EL (cell line): ENCODE measurements at places on chromosomes 7 and 10.

- DNase-seq: no peak
These were observed 12.4 kb downstream of the CTBP2 start for GRCh38 chr10:125147971-125148439.

DNA sequence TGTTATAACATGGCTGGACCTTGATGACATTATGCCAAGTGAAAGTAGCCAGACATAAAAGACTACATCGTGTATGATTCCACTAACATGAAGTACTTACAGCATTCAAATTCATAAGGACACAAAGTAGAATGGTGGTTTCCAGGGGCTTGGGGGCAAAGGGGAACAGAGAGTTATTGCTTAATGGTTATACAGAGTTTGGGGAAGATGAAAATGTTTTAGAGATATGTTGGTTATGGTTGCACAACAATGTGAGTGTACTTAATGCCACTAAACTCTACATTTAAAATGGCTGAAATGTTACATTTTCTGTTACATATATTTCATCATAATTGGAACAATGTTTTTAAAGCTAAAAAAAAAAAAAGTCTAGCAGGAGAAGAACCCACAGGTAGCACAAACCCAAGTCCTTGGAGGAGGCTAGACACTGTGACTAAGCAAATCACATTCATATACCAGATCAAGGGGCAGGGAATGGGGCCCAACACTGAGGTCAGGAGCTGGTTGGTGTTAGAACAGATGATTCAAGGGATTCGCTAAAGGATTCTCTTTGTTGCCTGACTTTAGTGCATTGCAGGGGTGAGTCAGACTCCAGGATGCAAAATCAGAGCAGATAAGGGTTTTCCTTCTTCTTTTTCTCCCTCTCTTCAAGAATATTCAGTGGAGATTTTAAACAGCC is 25.1 kb upstream of the AOAH start:
- DNase-seq: no peak

DNA sequence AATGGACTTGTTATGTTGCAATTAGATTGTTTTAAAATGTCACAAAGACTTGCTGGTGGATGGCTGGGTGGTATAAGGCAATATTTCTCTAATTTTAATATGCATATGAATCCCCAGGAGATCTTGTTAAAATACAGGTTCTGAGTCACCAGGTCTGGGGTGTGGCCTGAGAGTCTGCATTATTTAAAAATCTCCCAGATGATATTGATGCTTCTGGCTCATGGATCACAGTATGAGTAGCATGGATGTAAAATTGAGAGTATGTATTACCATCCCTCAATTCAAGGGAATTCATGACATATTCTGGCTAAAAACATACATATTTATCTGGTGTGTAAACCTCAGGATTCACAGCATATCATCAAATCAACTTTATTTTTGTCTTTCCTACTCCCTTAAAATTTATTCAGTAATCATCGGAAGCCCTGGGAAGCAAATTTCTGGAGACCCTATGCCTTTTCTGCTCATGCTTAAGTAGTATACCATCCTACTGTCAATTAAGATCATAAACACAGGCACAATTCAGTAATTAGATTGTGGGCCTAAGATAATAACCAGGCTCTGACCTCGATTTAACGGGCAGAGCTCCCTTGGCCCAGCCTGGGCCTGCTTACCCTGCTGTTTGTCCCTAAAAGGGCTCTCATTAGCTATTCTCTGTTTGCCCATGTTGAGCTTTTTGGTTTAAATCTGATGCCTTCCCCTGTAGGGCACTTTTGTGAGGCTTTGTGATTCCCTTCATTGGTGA is 29.6 kb upstream of the ICA1 start:
- no peak for DNase-seq

DNA sequence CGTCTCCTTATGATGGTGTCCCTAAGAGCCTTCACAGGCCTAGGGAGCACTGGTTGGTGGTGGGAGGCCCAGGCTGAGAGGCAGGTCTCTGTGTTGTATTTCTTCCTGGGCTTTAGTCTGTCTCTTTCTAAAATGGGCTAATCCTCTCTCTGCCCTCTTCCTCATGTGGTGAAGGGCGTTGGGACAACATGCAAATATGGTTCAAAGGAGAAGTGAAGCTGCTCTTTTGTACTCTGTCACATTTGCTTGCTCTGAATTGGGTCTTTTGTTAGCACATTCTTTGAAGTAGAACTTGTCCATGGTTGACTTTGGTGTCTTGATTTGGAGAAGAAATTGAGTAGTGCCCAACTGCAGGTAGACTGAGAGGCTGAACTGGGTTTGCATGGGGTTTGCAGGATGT is 814 bp downstream of the HK1 start:
- no peak for DNase-seq

DNA sequence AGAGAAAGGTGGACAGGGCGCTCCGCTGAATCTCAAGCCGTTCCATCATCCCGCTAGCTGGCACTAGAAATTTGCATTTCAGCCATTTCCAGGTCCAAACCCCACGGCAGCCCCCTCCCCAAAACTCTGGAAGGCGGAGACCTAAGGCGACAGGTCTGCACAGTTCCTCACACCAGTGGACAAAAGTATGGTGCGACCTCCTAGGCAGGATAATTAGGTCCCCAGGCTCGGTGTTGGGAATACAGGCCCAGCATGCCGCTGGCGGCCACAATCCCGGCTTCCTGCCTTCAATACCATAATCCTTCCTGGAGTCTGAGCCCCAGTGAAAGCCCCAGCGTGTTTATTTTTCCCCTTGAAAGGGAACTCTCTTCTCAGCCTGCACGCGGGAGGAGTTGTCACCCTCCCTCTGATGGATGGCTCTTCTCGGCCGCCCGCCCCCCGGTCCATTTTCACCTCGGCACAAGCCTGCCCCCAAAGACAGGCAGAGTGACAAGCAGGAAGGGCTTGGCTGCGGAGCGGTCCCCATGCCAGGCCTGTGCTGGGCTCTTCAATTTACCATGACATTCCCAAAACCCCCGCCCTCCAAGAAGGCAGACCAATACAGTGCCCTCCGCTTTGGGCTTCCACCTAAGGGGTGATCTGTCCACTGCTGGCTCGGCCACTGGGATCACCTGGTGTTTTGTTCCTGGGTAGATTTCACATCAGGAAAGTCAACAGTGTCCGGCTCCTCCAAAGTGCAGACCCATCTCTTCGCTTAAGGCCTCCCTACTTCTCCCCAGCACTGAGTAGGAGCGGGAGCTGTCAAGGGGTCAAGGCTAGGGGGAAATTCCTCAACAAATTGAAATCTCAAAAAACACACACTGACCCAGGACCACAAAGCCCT is 2.2 kb downstream of the FGFR2 start:
- no peak for DNase-seq

GRCh38 chr7:37327288-37327687 is 121.4 kb downstream of the ELMO1 start:
- DNase-seq: no peak

GRCh38 chr10:97765201-97765600 is 6.6 kb downstream of the SFRP5 start:
- no peak for DNase-seq

DNA sequence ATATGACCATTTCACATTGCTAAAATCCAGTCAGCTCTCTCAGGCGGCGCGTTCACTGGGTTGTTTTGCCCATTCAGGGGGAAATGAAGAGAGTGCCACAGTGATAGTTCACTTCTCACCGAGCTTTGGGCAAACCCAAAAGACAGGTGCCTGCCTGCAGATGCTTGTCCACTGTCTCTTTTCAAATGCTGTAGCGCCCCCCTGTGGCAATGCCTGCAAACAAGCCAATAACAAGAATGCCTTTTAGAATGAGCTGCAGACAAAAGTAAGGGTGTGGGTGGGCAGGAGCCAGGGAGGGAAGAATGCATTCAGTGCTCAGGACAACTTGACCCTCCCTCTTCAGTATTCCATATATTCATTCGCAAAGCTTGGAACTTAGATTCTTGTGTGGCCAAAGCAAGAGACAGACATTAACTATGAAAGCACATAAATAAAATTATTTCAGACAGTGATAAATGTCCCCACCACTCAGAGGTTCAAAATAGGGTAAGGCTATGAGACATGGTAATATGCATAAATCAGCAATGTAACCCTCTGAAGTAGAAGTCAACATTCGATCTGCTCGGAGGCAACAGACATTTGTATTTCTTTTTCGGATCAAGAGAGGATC is 86.9 kb downstream of the JAZF1 start:
- peak; percentile 80 for DNase-seq

DNA sequence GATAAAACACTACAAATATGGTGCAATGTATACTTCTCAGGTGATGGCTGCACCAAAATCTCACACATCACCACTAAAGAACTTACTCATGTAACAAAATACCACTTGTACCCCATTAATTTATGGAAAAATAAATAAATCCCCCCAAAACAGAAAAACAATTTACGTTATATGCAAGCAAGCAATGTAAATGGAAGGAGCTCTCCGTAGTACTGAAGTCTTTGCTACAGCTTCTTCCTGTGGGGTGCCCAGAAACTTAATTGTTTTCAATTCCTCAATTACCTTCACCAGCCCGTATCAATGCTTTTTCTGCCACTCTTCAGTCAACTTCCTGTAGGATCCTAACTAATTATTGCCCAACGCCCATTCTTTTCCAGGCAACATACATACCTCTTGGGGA is 138.1 kb downstream of the RELN start:
- peak; percentile 10 for DNase-seq

DNA sequence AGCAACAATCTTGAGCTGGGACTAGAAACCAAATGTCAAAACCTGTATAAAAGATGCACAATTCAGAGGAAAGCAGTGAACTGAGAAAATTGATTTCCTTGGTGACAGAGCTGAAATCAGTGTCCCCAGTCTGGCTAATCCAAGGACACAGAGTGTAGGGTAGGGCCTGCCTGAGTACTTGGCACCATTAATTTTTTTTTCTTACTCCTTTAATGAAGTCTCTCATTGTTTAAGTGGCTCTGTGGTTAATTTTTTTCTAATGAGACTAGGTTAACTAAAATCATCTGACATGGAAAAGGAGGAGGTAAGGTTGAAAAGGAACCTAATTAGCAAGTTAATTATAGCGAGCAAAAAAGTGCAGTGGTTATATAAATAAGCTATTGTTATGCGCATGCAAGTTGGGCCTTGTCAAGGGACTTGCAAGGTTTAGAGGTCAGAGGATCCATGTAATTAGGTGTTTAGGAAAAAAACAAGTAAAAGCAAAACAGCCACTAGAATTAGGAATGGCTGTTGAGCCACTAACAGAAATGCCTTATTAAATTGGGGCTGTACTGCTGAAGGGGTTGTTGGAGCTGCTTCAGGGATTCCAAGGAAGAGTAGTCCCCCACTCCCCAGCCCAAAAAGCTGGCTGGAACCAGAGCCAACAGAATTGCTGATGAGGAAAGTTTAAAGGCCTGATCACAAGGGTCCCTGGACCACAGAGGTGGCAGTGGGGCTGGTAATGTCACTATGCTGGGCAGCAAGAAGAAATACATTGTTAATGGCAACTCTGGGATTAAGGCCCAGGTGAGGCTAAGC is 58.9 kb upstream of the STRIP2 start:
- DNase-seq: no peak

GRCh38 chr10:102796407-102797176 is 40.6 kb downstream of the CYP17A1 start:
- DNase-seq: peak; percentile 47

DNA sequence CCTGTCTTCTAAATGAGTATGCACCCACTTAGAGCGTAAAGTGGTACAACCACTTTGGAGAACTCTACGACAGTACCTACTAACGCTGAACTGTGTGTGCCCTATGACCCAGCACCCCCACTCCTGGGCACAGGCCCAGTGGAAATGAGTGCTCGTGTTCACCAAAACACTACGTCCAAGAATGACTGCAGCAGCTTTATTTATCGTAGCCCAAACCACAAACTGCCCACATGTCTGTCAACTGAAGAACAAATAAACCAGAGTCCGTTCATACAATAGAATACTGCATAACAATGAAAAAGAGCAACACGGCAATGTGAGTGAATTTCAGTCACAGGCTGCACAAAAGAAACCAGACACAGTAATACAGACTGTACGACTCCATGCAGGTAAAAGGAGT is 35.4 kb downstream of the TLL2 start:
- DNase-seq: no peak

- DNase-seq: no peak
These were observed 35.4 kb upstream of the KNDC1 start for GRCh38 chr10:133124357-133125211.

GRCh38 chr7:94330269-94331020 is 64.2 kb upstream of the COL1A2 start:
- no peak for DNase-seq

GRCh38 chr10:44263771-44264170 is 121.1 kb downstream of the CXCL12 start:
- no peak for DNase-seq

GRCh38 chr7:50798126-50798525 is 15.4 kb upstream of the GRB10 start:
- no peak for DNase-seq

DNA sequence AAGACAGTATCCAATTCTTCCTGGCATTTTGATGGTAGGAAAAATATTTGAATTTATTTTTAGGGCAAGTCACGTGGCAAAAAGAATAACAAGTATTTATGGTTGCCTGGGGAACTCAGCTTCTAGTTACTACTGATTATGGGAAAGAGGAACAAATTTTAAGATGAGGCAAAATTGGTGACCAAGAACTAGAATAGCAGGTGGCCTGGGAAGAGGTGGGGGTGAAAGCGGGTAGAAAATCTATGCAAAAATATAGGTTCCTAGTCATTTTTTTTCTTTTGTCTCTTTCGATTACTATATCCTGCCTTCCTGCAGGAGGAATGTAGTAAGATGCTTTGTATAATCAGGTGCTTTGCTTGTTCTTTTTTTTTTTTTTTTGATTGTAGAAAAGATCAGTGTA is 27.8 kb downstream of the ENTPD1 start:
- DNase-seq: no peak

DNA sequence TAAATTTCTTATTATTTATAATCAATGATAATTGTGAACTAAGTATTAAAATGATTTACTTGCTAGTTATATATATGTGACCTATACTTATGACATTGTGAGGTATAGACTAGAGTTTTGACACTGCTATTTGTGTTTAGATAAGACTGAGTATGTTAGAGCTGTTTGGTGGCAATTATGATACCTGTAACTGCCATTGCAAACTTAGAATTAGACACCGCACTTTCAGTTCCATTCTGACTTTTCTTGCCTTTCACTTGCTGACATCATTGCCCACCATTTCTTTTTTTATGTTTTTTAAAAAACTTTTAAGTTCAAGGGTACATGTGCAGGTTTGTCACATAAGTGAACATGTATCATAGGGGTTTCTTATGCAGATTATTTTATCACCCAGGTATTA is 214.5 kb downstream of the MBL2 start:
- no peak for DNase-seq

GRCh38 chr10:77552252-77552651 is 85.4 kb downstream of the KCNMA1 start:
- no peak for DNase-seq
